ENCODE measurements at places on chromosomes 2 and 18. TPM values are rescaled to one million over a fixed set of nuclear protein-coding genes. Genes with fewer than 3 reads are reported as not detected.

Gene ROCK1
- 9.1 TPM for polyA plus RNA-seq

Gene TMEM247
- not detected for polyA plus RNA-seq

GRCh38 chr2:3317871-3318590 lies 59.6 kb downstream of the EIPR1 start:
- no peak overlapping the region for H3K4me3 ChIP-seq
- peak; percentile 40 for DNase-seq
- H3K4me1 ChIP-seq, result peaks cover 16% of the 10 kb centered on the region
- H3K27ac ChIP-seq, result no peak overlapping the region
- no peaks in the 10 kb centered on the region for H3K27me3 ChIP-seq
- no peaks in the 10 kb centered on the region for H3K36me3 ChIP-seq

GRCh38 chr2:2455151-2455550 lies 124.1 kb upstream of the MYT1L start:
- no peak overlapping the region for H3K4me3 ChIP-seq
- H3K27ac ChIP-seq, result no peak overlapping the region
- no peaks in the 10 kb centered on the region for H3K36me3 ChIP-seq
- no peaks in the 10 kb centered on the region for H3K27me3 ChIP-seq

- no peaks in the 10 kb centered on the region for H3K36me3 ChIP-seq
- H3K27ac ChIP-seq, result no peak overlapping the region
- H3K4me1 ChIP-seq, result no peaks in the 10 kb centered on the region
- no peak for DNase-seq
- no peaks in the 10 kb centered on the region for H3K27me3 ChIP-seq
Measured at GRCh38 chr18:30265190-30265589, 777.4 kb downstream of the DSC3 start.

DNA sequence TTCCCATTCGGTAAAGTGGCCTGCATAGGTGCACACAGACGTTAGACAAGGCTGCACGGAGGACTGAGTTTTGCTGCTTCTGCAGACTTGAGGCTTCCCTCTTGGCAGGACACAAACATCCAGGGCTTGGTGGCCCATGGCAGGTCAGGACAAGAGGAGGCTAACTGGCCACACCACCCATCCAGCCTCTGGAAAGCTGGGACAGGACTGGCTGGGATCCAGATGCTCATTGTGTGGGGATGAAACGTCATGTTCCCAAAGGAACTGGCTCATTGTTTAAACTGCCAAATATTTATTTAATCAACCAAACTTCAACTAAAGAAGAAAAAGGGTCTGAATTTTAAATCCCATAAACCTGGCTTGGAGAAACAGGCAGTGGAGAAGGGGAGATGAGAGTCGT lies 239.1 kb upstream of the EPAS1 start:
- H3K4me1 ChIP-seq, result no peaks in the 10 kb centered on the region
- H3K27ac ChIP-seq, result no peak overlapping the region
- no peaks in the 10 kb centered on the region for H3K36me3 ChIP-seq
- DNase-seq, result no peak
- H3K27me3 ChIP-seq, result no peaks in the 10 kb centered on the region

GRCh38 chr18:23462876-23463275 lies 9.8 kb downstream of the RIOK3 start:
- H3K36me3 ChIP-seq, result peaks cover 52% of the 10 kb centered on the region
- H3K4me1 ChIP-seq, result peaks cover 36% of the 10 kb centered on the region
- no peak overlapping the region for H3K27ac ChIP-seq
- H3K4me3 ChIP-seq, result no peak overlapping the region

Gene MCFD2
- polyA plus RNA-seq, result 22.3 TPM

GRCh38 chr2:54704688-54705605 lies 18.5 kb upstream of the EML6 start:
- H3K4me1 ChIP-seq, result peaks cover 13% of the 10 kb centered on the region
- no peak overlapping the region for H3K27ac ChIP-seq
- peaks cover 11% of the 10 kb centered on the region for H3K27me3 ChIP-seq
- no peaks in the 10 kb centered on the region for H3K36me3 ChIP-seq

DNA sequence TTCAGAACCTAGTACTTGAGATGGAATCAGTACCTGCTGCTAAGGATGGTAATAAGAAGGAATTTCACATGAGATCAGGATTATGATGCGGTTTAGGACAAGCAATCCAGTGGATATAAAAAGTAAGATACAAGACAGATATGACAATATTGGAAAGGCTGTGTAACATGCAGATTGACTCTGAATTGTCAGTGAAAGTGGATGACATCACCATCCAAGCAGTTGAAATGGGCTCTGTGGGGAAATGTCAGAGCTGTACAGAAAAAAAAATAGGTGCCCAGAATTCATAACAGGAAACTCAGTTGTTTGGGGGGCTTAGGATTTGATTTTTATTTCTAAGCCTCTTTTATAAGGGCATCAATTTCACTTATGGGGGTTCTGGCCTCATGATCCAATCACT lies 438.3 kb downstream of the SPAG16 start:
- no peaks in the 10 kb centered on the region for H3K4me1 ChIP-seq
- no peak overlapping the region for H3K4me3 ChIP-seq
- H3K27me3 ChIP-seq, result no peaks in the 10 kb centered on the region
- no peak overlapping the region for H3K27ac ChIP-seq

GRCh38 chr2:236647621-236648020 lies 78.0 kb downstream of the ACKR3 start:
- no peaks in the 10 kb centered on the region for H3K4me1 ChIP-seq
- no peaks in the 10 kb centered on the region for H3K36me3 ChIP-seq
- H3K4me3 ChIP-seq, result no peak overlapping the region
- H3K27me3 ChIP-seq, result no peaks in the 10 kb centered on the region
- H3K27ac ChIP-seq, result no peak overlapping the region

DNA sequence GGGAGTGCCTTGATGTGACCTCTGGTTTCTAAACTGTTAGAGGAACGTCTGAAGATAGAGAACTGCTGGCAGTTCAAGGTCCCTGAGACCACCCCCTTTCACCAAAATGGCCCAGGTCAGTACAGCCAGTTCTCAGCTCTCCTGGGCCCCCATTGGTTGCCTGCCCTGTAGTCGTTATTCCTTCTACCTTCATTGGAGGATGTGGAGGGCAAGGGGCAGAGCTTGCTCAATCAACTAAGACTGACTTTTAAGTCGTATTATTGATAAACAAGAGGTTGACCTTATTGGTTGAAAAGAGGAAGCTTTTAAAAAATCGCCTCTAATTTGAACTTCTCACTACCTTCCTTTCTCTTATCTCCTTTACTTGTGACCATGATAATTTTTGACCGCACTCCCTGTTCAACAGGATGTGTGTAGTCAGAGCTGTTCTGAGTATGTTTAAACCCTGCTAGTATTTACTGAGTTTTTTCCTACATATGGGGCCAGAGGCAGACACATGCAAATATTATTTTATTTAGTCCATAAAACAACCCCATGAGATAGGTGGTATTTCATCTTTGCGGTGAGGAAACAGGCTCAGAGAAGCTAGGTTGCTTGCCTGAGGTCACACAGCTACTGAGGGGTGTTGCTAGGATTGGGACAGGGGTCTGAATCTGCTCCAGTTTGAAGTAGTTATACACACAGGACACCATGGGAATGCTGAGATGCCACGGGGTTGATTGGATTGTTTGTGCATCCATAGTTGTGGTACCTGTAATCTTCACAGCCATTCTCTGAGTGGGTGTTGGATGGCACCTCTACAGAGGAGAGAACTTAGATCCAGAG lies 65.9 kb downstream of the TMEM247 start:
- H3K4me1 ChIP-seq, result peaks cover 80% of the 10 kb centered on the region
- DNase-seq, result no peak
- H3K36me3 ChIP-seq, result peaks cover 42% of the 10 kb centered on the region

DNA sequence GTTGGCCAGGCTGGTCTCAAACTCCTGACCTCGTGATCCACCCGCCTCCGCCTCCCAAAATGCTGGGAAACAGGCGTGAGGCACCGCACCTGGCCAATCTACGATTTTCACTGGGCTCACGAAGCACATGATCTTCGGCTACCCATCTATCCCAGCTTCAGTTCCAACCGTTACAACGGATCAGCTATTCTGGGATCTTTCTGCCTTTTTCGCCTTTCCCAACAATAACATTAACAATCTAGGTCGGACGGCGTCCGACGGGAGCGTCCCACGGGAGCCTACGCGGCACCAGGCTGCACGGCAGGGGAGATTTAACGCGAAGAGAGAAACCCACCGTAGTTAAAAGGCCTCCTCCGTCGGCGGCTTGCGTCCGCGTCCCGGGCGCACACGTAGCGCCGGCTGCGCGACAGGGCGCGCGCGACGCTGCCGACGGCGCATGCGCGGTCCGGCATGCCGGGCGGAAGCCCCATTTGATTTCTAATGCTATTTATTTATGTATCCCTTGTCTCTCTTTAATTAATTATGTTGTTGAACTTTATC lies at the start of gene MSL3B:
Gene MSL3B, minus strand, starts transcription at position 394 of the 540 bp plus-strand sequence.
- H3K36me3 ChIP-seq, result no peaks in the 10 kb centered on the region
- H3K27me3 ChIP-seq, result no peaks in the 10 kb centered on the region
- peak within 1 kb of the TSS; percentile 36 for H3K4me3 ChIP-seq

DNA sequence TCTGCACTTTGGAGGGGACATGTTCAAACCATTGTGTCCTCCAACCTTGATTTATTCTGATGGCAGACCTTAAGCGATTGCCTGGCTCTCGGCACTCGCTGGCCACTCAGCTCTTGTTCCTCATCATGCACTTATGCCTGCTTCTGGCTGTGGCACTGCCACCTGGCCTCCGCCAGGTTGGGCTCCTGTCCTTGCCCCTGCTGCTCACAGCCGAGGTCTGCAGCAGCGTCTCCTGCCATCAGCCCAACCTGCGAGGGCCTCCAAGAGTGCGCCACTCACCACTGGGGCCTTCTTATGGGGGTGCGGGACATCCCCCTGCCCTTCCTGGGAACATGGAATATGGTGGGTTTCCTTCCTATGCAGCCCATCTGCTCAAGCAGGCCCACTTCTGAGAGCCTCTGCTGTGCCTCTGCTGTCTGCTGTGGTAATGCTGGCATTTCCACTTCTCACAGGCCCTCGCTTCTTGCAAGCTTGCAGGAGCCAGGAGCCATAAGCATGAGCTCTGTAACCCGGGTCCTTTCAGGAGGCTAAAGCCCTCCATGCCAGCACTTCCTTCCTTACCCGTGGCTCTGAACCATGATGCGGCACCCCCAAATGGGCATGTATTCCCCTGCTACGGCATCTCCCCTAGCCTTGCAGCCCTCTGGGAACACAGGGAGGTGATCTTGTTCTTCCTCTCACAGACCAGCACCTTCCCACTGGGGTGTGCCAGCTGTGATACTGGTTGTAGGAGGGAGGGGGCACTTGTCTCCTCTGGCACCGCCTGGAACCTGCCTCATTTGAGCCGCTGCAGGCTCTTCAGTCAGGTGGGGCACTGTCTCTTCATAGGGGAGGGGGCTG lies 58.6 kb upstream of the HS6ST1 start:
- H3K4me3 ChIP-seq, result no peak overlapping the region
- no peaks in the 10 kb centered on the region for H3K36me3 ChIP-seq
- H3K27me3 ChIP-seq, result no peaks in the 10 kb centered on the region
- H3K27ac ChIP-seq, result peak overlapping the region; percentile 73
- H3K4me1 ChIP-seq, result peaks cover 43% of the 10 kb centered on the region

Gene OSR1
- polyA plus RNA-seq, result 1.4 TPM

DNA sequence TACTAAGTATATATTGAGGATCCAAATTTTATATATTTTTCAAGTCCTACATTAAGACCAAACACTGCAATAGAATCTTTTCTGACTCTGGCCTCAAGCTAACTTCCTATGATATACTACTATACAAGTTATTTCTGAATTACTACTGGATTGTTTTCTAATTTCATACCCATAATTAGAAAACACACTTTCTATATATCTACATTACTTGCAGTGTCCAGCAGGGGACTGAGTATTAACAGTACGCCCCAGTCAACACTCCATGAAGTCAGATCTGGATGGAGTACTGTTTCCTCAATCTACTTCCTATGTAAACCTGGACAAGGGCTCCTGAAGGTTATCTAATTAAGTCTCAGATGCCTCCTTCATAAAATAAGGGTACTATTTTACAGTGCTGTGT lies 26.5 kb downstream of the RMP24 start:
- H3K4me3 ChIP-seq, result no peak overlapping the region
- H3K4me1 ChIP-seq, result no peaks in the 10 kb centered on the region
- no peaks in the 10 kb centered on the region for H3K27me3 ChIP-seq
- no peak overlapping the region for H3K27ac ChIP-seq
- no peak for DNase-seq
- H3K36me3 ChIP-seq, result no peaks in the 10 kb centered on the region

Gene RBBP8
- 18.8 TPM for polyA plus RNA-seq

- H3K4me1 ChIP-seq, result peaks cover 4% of the 10 kb centered on the region
- DNase-seq, result no peak
- H3K36me3 ChIP-seq, result no peaks in the 10 kb centered on the region
- H3K27me3 ChIP-seq, result no peaks in the 10 kb centered on the region
- H3K4me3 ChIP-seq, result no peak overlapping the region
- H3K27ac ChIP-seq, result no peak overlapping the region
Measured at GRCh38 chr2:11371092-11371937, 26.9 kb upstream of the ROCK2 start.

GRCh38 chr2:239052798-239053665 lies 205.1 kb downstream of the TWIST2 start:
- H3K4me1 ChIP-seq, result no peaks in the 10 kb centered on the region
- no peak overlapping the region for H3K27ac ChIP-seq
- peak; percentile 74 for DNase-seq
- H3K4me3 ChIP-seq, result no peak overlapping the region
- H3K27me3 ChIP-seq, result no peaks in the 10 kb centered on the region

Gene ERBB4
- polyA plus RNA-seq, result under 0.01 TPM

Gene LRP2
- polyA plus RNA-seq, result not detected

GRCh38 chr2:38038682-38039081 lies 37.3 kb downstream of the CYP1B1 start:
- H3K36me3 ChIP-seq, result no peaks in the 10 kb centered on the region
- no peak overlapping the region for H3K27ac ChIP-seq
- peak overlapping the region; percentile 26 for H3K4me3 ChIP-seq
- no peak for DNase-seq

DNA sequence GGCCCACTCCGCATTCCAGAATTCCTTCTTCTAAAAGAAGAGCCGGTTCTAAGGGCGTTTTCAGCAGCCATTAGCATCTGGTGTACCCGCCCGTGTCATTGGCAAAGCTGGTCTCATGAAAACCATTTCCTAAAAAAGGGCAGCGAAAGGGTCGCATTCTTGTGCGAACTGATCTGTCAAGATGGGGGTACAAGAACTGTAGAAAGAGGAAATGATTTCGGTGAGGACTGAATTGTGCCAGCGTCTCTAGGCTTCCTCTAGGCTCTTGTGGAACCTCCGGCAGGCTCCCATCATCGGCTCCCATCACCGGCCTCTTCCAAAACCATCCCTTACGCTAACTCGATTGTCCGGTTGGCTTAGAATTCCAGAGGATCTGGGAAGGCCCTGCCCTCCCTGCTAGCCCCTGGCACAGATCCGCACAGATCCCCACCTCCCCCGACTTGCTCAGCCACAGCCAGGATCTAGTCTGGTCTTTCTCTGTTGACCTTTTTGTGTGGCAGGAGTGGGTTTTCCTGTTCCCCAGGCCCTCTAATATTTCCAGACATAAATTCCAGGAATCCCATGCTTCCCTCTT lies 1.3 kb downstream of the RAB31 start:
- H3K27me3 ChIP-seq, result no peaks in the 10 kb centered on the region
- peaks cover 14% of the 10 kb centered on the region for H3K4me1 ChIP-seq
- DNase-seq, result no peak

- H3K27ac ChIP-seq, result no peak overlapping the region
- DNase-seq, result no peak
- H3K4me1 ChIP-seq, result no peaks in the 10 kb centered on the region
- H3K36me3 ChIP-seq, result no peaks in the 10 kb centered on the region
- no peak overlapping the region for H3K4me3 ChIP-seq
Measured at GRCh38 chr2:13545320-13545719, 828.6 kb downstream of the TRIB2 start.

Gene GDF7
- 1.8 TPM for polyA plus RNA-seq
